ENCODE measurements at places on chromosomes 6 and 20. TPM values are rescaled to one million over a fixed set of nuclear protein-coding genes. Genes with fewer than 3 reads are reported as not detected.

DNA sequence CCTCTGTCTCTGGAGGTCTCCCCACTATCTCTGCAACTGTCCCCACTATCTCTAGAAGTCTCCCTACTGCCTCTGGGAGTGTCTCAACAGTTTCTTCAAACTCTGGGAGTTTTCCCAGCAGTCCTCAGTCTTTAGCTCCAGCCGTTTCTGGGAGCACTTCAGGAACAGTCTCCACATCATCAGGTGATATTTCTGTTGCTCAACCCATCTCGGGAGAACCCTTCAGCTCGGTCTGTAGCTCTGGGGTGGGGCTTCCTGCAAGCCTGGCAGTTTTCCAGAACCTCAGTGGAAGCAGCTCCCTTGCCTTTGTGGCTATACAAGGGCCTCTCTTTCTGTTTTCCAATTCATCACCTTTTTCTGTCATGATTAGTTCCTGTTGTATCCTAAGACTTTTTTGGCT is 3.0 kb upstream of the SFTA2 start:
- ATAC-seq = no peak

DNA sequence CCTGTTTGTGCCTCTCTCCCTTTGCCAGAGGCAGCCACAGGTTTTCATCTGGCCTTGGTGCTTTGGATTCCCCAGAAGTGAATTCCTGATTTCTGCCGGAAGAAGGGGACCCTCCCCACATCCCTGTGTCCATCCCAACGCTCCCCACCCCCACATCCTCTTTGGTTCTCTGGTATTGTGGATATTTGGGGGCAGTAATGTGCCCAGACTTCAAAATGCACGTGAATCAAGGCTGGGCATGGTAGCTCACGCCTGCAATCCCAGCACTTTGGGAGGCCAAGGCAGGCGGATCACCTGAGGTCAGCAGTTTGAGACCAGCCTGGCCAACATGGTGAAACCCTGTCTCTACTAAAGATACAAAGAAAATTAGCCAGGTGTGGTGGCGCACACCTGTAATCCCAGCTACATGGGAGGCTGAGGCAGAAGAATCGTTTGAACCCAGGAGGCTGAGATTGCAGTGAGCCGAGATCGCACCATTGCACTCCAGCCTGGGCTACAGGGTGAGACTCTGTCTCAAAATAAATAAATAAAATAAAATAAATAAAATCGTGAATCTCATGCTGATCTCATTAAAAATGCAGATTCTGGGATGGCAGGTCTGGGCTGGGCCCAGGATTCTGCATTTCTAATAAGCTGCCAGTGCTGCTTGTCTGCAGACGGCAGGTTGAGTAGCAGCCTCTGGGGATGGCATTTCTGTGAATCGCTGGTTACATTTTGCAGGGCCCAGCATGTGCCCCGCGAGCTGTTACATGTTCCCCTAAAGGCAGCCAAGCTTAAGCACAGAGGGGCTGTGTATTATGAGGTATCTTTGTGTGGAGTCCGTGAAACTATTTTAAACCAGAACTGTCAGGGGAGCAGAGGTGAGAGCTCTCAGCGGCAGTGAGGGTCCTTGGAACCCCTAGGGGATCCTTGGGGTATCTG is 49.0 kb downstream of the SYNJ2 start:
- no peak for ATAC-seq

DNMT3B gene
- 0.84 TPM for total RNA-seq

VGLL2 gene
- total RNA-seq = not detected

DNA sequence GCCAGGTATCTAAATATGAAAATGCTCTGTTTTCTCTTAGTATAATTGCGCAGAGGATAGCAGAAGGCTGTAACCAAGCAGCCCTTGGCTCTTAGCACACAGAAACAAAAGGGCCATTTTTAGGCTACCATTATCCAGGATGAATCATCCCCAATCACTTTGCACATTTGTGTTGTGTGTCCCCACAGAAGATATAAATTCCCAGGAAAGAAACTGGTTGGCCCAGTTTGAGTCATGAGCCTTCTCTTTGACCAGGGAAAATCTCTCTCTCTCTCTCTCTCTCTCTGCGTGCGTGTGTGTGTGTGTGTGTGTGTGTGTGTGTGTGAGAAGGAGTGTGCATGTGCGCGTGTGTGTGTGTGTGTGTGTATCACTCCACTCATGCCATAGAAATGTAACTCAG is 178.5 kb downstream of the FRK start:
- ATAC-seq = peak; percentile 96

GRCh38 chr6:16386057-16386456 is 147.7 kb downstream of the GMPR start:
- no peak for ATAC-seq

DNA sequence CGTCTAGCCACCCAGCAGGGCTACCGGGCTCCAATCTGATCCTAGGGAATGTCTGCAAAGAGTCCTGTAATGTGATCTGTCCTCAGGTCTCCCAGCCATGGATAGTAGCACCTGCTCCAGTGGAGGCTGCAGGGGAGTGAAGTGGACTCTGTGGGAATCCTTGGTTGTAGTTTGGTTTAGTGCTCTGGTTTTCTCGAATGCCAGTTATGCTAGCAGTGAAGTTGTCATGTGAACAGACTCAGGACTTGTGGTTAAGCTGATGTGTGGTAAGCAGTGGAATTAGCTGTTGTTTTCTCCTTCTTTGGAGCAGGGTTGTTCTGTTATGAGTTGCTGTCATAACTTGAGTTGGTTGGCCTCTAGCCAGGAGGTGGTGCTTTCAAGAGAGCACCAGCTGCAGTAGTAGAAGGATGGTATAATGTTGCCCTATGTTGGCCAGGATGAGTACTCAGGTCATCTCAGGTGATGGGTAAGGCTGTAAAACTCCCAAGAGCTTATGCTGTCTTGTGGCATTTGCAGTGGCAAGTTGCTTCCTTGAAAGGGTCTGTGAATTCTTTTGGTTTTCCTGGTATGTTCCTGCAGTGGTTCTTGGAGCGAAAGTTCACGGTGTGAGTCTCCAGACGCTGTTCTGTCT is 390.2 kb downstream of the UTRN start:
- peak; percentile 37 for ATAC-seq

RIPOR3 gene
- total RNA-seq = 1.2 TPM

ATXN1 gene
- total RNA-seq = 29.3 TPM

IMPG1 gene
- not detected for total RNA-seq

- ATAC-seq = no peak
These were observed 48.0 kb downstream of the BMP7 start for GRCh38 chr20:57218489-57218888.
